Activated CD4-positive, alpha-beta T cell treated with anti-CD3 and anti-CD28 coated beads, Interleukin-2, amount 50 U/mL, for 4 hours (primary cell): ENCODE measurements at places on chromosomes 2 and 18.

- no peak for DNase-seq
Observed at GRCh38 chr2:118923371-118923770, 18.6 kb upstream of the MARCO start.

DNA sequence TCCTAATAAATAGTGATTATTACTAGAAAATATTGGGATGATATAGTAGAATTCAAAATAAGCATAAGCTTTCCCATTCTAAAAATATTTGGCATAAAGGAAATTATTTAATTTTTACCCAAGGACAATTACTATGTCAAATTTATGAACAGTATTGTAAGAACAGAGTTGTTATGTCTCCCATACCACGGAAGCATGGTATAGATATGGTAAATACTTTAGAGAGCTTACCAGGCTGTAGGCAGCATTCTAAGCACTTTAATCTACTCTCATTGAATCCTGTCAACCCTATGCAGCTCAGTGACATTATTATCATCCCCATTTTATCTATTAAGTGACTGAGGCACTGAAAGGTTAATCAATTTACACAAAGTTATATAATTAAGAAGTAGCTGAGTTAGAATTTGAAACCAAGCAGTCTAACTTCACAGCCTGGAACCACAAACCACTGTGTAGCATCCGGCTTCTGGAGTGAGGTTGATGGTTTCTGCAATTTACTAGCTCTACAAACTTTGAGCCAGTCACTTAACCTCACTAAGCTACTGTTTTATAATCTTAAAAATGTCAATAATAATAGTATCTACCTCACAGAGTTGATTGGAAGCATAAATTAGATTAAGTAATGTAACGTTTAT is 323.7 kb downstream of the ARHGAP15 start:
- no peak for DNase-seq

- DNase-seq: no peak
Observed at GRCh38 chr18:70165936-70166335, 39.6 kb downstream of the RTTN start.

GRCh38 chr2:70188460-70188859 is 2.4 kb downstream of the C2orf42 start:
- DNase-seq: no peak

GRCh38 chr2:134522496-134523455 is 196.0 kb downstream of the TMEM163 start:
- DNase-seq: no peak

- DNase-seq: no peak
Observed at GRCh38 chr2:96111257-96111640, 5.1 kb downstream of the ADRA2B start.

GRCh38 chr2:108377815-108378630 is at the start of gene SULT1C4:
SULT1C4 (plus strand) TSS chr2:108377954; CDS start chr2:108378338, 384 bp downstream.
- no peak for DNase-seq

- DNase-seq: no peak
Observed at GRCh38 chr2:51149725-51150124, 117.8 kb upstream of the NRXN1 start.

- no peak for DNase-seq
Observed at GRCh38 chr18:8623549-8624106, 14.4 kb downstream of the RAB12 start.

GRCh38 chr2:25453199-25453905 is 111.6 kb upstream of the DNMT3A start:
- no peak for DNase-seq

- DNase-seq: no peak
Observed at GRCh38 chr2:40165509-40165844, 286.4 kb downstream of the SLC8A1 start.

DNA sequence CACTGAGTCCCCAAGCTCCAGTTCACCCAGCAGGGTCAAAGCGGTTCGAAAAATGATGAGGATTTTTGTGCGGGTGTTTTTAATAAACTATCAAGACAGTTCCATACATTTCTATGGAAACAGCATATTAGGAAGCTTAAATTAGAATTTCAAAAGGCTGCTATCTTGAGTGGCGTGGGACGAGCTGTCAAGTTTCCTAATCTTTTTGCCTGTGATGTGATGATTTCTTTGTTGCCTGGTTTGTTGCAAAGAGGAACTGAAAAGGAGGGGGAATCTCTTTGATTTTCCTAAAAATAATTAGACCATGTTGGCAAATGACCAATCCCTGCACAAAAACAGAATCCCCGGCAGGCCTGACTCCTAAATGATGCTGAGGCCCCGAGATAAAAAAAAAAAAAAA is 66.1 kb upstream of the ATG16L1 start:
- no peak for DNase-seq

- no peak for DNase-seq
Observed at GRCh38 chr2:10022445-10022844, 20.9 kb upstream of the KLF11 start.

GRCh38 chr2:122955776-122956175 is 1069.3 kb upstream of the CNTNAP5 start:
- no peak for DNase-seq

GRCh38 chr2:52676056-52676455 is 1091.5 kb upstream of the CHAC2 start:
- DNase-seq: no peak

- DNase-seq: no peak
Observed at GRCh38 chr18:40019797-40020392, 1935.1 kb upstream of the PIK3C3 start.

GRCh38 chr18:9827793-9828505 is 57.8 kb upstream of the TXNDC2 start:
- DNase-seq: no peak

- no peak for DNase-seq
Observed at GRCh38 chr2:167293172-167293781, 405.0 kb downstream of the XIRP2 start.
